Occipital lobe (tissue), 3 donors: ENCODE measurements at places on chromosomes 7 and 10. TPM values are rescaled to one million over a fixed set of nuclear protein-coding genes. Genes with fewer than 3 reads are reported as not detected.

PNLIPRP2 gene
- not detected for total RNA-seq

KIAA1549 gene
- 28.4 TPM for total RNA-seq

FZD1 gene
- total RNA-seq = 10.0 TPM

TRIM74 gene
- total RNA-seq = 0.47 TPM

TMEM139 gene
- 0.31 TPM for total RNA-seq
